NCI-H187 (cell line): ENCODE measurements at places on chromosomes 11 and 22.

DNA sequence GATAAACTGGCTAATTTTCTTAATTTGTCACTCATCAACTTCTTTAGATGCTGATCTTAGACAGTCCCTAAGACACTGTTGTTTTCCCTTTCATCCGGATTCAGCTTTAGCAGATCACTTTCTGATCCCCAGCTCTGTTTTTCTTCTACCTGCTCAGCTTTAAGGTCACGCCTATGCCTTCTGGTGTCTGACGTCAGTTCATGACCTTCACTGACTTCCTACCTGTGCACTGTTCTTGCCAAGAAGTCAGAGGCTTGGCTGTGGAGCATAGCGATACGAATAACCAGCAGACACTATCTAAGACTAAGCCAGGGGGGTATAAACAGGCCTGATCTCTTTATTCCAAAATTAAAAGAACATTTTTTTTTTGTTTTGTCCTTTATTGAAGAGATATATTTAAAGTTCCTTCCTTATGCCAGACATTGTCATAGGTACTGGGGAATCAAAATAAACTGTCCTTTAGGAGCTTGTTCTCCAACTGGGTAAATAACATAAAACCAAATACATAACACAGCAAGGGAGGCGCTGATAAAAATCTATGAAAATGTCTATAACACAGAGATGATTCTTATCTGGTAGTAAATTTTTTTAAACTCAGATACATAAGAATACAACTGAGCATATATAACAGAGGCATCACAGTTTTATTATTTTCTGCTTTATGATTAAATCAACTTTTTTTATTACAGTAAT lies 352.2 kb upstream of the CTSC start:
- DNase-seq, result no peak

DNA sequence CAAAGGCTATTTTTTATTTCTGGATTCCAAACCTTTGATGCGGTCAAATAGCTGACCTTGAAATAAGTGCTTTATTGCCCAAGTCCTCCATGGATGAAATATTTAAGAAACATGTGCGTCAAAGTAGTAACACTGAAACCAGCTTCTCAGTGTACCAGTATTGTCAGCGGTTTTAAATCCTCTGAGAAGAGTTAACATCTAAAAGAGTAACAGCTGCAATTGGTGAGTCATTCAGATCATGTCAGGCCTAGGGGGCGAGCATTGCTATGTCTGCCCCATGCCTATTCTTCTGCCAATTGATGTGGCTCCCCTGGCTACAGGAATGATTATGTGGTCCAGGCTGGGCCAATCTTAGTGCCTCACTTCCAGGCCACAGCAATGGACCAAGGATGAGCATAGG lies 263.3 kb upstream of the SORL1-AS1 start:
- no peak for DNase-seq

- no peak for DNase-seq
Measured at GRCh38 chr22:39089928-39090327, 7.1 kb upstream of the APOBEC3H start.

GRCh38 chr22:39955675-39956074 lies 4.5 kb upstream of the TMA7B start:
- DNase-seq, result no peak

DNA sequence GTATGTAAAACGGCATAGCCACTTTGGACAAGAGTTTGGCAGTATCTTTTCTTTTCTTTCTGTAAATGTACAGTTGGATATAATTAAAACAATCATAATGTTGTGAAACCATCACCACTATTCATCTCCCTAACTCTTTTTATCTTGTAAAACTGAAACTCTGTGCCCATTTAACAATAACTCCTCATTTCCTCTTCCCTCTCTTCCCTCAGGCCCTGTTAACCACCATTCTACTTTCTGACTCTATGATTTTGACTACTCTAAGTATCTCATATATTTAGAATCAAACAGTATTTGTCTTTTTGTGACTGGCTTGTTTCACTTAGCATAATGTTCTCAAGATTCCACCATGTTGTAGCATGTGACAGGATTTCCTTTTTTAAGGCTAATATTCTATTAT lies 10.2 kb downstream of the SCUBE2 start:
- no peak for DNase-seq

DNA sequence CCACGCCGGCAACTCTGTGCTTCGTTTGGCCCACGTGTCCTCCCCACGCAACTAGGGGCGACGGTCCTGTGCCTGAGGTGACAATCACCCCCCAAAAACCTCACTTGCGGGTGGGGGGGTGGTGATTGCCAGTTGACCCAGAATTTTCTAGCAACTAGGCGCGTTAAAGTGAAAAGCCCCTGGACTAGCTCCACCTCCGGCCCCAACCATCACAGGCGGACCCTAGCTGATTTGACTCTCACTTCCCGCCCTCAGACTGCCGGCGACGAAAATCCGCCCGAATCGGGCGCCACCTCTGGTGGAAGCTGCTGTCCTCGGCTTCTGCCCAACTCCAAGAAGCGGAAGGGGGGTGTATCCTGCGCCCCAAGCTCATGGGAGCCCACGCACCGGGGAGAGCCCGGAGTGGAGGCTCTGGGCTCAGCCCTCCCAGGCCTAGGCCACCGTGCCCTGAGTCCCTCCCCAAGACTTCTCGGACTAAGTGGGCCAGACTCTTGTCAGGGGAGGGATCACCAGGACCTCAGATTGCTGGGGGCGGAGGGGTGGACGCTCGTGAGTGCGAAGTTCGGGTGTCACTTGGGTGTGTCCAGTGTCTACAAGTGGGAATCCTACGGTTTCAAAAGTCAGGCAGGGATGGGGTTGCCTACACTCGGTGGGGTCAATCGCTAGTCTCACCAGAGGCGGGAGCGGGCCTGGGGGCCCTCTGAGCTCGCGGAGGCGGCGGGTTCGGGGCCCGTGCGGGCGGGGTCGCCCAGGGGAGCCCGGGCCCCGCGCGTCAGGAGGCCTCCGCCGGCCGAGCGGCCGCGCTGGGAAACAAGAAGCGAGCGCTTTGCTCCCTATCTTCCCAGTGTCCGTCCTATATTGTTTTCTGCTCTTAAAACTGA lies 12.3 kb downstream of the PAX6 start:
- no peak for DNase-seq

DNA sequence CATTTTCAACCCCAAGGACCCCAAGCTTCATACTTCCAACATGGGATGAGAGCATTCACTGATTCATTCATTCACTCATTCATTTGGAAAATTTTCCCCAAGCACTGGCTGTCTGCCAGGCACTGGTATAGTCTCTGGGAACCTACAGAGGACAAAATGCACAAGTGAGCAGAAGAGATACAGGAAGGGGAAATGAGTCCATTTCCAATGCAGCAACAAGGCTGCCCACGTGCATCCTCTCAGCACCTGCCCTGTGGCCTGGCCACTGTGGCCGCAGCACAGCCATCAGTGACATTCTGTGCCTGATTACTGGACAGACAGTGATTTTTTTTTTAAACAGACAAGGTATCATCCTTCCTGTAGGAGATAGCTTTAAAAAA lies 96.0 kb upstream of the PITPNB start:
- DNase-seq, result no peak

DNA sequence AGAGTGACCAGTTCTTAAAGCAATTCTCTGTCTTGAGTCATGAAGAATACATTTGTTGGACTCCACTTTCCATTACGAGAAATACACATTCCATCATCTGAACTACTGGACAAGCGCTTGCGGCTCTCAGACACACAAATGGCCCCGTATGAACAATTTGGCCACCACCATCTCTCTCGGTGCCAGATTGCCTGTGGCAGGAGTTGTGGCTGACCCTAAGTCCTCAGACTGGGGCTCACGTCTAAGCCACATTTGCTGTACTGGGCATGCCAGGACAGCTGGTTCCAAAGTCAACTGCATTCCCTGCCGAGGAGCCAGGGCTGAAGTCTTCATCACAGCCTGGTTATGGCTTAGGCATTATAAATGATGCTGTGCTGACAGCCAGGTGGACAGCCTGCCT lies 227.5 kb downstream of the MIAT start:
- DNase-seq, result no peak

DNA sequence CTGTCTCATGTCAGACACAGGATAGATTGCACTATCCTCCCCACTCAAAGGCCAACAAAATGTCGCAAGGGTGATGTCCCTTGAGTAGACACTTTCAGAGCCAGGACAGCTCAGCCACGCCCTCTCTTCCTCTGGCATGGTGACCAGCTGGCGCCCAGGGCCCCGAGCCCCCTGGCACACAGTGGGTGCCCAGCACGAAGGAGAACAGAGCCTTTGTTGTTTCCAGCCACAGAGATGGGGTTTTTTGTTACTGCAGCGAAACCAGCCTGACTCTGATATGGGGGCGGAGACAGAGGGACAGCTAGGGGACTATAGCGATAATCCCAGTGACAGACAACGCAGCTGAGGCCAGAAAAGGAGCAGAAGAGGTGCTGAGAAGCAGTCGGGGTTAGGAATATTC lies 23.3 kb upstream of the CCND1 start:
- no peak for DNase-seq

- no peak for DNase-seq
Measured at GRCh38 chr11:11292839-11293238, 60.2 kb downstream of the CSNK2A3 start.

DNA sequence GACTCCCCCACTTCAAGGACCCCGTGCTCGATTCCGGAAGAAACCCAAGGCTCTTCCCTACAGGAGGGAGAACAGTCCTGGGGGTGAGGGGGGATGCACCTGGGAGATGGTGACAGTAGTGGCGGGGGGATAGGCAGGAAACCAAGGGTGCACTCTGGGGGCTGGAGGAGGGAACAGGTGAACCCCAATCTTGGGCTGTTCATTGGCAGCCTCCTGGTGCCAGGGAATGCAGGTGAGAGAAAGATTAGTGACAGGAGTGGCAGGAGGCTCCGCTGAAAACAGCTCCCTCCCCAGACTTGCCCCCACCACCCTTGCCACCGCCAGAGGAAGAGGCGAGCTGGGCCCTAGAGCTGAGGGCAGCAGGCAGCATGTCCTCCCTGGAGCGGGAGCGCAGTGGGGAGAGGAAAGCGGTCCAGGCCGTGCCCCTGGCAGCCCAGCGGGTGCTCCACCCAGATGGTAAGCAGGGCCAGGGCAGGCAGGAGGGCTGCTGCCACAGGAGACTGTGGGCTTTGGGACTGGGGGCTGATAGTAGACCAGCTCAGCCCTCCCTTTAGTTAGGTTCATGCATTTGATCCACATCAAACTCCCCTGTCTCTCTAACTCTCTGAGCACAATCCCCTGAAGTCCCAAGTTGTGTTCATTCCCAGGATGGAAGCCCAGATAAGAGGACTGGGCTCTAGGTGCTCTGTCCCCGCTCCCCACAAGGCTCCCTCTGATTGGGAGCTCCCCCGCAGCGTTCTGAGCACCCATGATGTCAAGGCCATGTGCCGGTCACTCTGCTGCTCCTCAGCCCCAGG lies 14.5 kb downstream of the ROBO3 start:
- no peak for DNase-seq

DNA sequence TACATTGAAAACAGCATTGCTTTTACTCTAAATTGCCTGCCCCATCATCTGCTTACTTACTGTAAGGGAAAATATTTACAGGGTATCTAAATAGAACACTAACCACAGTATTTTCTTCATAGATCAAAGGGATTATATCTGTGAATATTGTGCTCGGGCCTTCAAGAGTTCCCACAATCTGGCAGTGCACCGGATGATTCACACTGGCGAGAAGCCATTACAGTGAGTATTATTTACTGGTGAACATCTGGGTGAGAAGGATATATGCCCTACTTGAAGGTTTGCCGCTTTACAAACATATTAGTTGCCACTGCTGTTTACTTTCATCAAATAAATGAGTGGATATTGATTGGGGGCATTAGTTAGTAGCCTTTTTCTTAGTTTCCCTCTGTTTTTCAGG lies 5.9 kb upstream of the CNTF start:
- no peak for DNase-seq

- peak; percentile 29 for DNase-seq
Measured at GRCh38 chr11:36699271-36699670, 101.2 kb upstream of the RAG2 start.

- no peak for DNase-seq
Measured at GRCh38 chr11:59778122-59778521, 22.9 kb downstream of the STX3 start.

DNA sequence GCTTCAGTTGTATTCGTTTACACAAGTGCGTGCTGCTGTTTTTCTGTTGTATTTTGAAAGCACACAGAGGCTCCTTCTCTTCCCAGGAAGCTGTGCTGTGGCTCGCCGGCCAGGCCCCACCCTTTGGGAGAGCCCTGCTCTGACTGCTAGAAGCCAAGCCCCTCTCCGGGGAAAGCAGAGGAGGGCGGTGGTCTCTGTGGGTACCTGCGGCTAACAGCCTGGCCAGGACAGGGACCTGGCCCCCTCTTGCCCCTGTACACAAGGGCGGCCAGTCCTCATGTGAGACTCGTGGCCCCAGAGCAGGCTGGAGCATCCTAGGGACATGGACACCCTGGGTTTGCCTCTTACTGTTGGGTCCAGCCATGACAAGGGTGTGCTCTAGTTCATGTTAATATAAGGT lies 14.8 kb downstream of the MOB2 start:
- DNase-seq, result no peak

- no peak for DNase-seq
Measured at GRCh38 chr11:111045874-111046273, 199.7 kb upstream of the POU2AF2 start.

- no peak for DNase-seq
Measured at GRCh38 chr22:17143826-17144225, 15.3 kb downstream of the HDHD5 start.

DNA sequence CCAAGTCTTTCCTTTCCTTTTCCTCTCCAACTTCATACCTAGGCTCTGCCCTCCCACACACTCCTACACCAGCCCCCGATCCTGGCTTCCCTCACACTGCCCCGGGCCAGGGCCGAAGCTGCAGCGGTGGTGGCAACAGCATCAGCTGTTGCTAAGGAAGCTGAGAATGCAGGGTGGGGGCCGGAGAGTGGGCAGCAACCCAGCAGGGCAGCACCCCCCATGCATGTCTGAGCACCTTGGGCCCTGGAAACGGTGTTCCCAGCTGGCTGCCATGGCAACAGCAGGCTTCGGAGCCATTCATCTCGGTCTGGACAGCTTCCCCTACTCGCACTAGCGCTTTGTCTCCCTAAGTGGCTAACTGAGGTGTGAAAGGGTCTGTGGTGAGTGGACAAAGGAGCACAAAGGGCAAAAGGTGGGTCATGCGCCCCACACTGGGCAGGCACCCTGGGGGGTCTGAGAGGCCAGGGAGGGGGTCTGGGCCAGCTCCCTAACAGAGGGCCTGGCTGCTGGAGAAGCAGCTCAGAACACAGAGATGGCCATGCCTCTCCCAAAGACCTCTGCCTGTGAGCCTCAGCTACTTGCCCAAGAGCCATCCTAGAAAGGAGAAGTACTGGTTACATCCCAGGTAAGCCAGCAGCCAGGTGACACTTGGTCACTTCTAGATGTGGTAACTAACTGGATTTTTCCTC lies 42.1 kb upstream of the JAM3 start:
- DNase-seq, result no peak

DNA sequence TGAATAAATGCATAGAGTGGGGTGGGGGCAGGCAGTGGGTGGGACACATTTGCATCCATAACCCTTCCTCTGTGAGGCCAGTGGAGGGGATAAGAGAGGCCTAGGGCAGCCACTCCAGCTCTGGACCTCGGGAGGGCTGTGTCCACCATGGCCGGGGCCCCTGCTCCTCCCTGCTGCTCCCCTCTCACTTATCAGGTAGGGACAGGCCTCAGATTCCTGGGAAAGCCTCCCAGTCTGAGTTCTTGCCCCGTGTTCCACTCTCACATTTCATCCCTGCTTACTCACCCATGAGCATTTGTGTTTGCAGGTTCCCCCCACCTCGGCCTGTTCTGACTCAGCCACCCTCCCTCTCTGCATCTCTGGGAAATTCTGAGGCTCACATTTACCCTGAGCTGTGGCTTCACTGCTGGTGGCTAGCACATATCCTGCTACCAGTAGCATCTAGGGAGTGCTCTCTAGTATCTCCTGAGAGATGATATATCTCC lies 128.7 kb upstream of the TOP3B start:
- DNase-seq, result no peak
